ENCODE measurements at places on chromosomes 7 and 10.

DNA sequence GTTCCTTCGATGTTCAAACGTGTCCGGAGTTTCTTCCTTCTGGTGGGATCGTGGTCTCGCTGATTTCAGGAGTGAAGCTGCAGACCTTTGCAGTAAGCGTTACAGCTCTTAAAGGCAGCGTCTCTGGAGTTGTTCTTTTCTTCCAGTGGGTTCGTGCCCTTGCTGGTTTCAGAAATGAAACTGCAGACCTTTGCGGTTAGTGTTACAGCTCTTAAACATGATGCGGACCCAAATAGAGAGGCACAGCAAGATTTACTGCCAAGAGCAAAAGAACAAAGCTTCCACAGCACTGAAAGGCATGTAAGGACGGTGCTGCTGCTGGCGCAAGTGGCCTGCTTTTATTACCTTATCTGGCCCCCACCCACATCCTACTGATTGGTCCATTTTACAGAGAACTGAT is 931.4 kb downstream of the IPMK start:
- no peak for DNase-seq

GRCh38 chr10:74373059-74373458 is 222.0 kb downstream of the ADK start:
- no peak for DNase-seq

DNA sequence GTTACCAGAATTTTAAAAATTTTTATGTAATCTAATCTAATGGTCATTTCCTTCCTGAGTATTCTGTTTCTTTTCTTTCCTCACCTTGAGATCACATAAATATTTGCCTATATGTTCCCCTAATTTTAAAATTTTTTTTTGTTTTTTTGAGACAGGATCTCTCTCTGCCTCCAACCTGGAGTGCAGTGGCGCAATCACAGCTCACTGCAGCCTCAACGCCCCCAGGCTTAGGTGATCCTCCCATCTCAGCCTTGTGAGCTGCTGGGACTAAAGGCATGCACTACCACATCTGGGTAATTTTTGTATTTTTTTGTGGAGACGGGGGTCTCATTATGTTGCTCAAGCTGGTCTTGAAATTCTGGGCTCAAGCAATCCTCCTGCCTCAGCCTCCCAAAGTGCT is 4.1 kb upstream of the PROSER2 start:
- DNase-seq = no peak

DNA sequence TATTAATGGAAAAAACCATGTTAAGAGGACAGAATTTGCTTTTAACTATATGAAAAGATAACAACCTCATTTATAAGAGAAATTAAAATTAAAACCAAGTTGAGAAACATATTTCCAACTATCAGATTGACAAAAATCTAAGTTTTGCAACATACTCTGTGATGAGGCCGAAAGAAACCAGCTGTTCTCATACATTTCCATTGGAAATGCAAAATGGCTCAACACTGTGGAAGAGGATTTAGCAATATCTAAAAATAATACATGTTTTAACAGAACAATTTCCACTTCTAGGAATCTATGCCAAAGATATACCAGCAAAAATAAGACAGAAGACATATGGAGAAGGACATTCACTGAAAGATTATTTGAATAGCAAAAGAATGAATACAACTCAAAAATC is 268.8 kb downstream of the DYNC1I1 start:
- no peak for DNase-seq

- DNase-seq = no peak
Measured at GRCh38 chr7:105339404-105340323, 49.1 kb downstream of the SRPK2 start.

DNA sequence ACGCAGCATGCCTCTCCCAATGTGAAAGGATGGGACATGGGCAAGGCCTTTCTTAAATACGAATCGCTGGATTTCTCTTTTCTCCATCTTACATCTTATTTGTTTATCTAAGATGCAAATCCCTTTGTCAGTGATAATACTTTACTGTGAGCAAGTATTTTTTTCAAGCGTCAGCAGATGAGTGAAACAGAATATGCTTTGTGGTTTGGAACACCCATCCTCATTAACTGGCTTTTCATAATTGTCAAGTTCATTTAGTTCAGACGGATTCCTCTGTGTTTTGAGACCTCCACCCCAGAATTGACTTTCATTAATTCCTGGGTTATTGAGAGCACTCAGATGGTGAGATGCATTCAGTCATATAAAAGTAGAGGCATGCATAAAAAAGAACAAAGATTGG is 149.8 kb downstream of the NSUN6 start:
- no peak for DNase-seq

DNA sequence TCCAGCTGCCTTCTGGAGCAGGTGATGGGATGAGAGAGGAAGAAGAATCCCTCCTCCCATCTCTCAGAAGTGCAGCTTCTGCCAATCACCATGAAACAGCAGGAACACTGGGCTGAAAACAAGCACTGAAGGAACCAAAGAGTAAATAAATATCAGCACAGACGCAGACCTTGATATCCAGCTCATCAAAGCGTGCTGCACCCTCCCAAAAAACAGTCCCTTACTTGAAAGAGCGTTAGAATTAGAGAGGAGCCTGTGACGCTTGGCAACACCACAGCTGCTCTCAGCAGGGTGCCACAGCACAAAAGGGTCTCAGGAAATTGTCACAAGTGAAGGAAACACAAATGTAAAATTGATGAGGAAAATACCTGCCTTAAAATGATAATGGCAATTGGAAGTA is 39.5 kb downstream of the KLF6 start:
- no peak for DNase-seq

GRCh38 chr7:5693529-5693928 is 87.9 kb downstream of the RNF216 start:
- no peak for DNase-seq

DNA sequence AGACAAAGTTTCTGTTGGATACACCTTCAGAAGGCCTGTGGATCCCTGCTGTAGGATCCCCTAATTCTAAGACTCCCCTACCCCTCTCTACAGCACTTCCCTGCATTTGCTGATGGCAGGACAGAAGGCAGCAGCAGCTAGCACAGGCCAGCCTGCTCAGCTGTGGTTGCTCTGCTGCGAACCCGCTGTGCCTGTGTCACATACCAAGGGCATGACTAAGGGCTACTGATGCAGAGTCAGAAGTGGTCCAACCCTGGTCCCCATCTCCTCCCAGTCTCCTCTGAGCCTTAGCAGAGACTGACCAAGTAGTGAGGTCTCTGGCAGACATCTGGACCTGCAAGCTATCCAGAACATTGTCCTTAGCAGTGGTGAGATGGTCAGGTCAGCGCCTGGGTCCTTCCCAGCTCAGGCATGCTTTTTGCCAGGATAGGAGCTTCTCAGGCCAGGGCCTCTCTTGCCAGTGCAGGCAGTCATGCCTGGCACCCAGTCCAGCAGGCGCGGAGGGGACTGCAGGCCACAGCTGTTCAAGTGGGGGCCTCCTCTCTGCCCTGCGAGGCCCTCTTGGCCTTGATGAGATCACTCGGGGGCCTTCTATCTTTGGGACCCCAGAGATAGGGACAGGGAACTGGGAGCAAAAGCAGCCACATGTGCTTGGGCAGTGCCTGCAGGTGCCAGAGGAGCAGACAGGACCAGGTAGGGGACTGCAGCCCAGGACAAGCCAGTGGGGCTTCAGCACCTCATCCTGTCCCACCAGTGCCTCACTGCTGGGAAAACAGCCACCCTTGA is 146.4 kb downstream of the ZNF248 start:
- DNase-seq = no peak

GRCh38 chr10:70575486-70575873 is 27.1 kb downstream of the PRF1 start:
- DNase-seq = no peak

GRCh38 chr10:102540023-102540422 is 36.3 kb downstream of the SUFU start:
- no peak for DNase-seq

DNA sequence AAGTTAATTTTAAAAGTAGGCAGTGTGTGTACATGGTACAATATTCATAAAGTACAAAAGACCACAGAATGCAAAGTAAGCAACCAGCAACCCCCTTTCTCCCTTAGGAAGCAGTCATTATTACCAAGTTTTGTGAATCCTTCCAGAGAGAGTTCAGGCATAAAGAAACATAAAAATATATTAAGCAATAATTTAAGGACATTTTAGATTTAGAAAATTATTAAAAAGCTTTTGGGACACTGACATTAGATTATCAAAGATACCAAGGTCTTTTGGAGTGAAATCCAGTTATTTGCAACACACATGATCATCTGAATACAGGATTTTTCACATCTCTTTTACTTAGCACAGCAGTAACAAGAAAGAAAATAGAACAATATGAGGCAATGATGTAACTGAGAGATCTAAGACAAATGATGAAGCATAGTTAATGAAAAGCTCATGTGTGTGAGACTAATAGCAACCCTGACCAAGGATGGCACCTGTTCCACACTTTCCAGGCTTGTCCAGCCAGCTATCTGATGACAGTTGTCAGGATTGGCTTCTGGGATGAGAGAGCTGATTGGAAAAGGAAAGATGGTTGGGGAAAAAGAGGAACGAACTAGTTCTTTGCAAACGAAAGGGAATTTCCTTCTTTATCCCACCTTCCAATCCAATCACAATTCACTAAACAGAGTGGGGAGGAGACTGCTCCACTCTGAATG is 115.5 kb upstream of the LAMB4 start:
- DNase-seq = no peak

- DNase-seq = no peak
Measured at GRCh38 chr10:80503584-80504157, 34.0 kb upstream of the SH2D4B start.

GRCh38 chr10:79230850-79231249 is 116.4 kb upstream of the PPIF start:
- no peak for DNase-seq

DNA sequence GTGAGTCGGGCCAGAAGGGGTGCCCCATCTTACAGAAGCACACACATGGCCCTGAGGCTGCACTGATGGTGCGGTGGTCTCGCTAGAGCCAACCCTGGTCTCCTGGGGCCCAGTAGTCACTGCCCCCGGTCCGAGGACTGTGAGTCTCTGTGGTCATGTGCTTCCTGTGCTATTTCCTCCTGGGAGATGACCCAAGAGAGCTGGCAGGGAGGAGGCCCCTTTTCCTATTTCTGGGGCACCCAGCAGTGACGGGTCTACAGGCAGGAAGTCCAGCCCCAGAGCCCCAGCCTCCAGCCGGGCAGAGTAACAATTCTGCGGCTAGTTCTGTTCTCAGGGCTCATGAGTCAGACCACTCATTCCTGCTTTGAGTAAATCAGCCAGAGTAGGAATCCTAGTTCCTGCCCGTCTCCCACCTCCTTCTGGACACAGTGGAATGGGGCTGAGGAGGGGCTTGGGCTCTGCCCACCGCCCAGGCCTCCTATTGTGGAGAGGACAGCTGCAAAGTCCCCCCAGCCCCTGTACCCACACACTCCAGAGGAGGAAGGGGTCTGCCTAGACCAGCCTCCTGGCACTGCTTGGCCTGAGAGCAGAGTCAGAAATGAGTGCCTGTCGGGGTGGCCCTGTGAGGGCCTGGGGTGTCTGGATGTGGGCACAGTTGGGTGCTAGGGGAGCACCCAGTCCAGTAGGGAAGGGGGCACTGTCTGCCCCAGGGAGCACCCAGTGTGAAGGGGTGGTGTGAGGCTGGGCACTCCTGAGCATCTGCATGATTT is 80.5 kb upstream of the PPIF start:
- DNase-seq = no peak
